ENCODE measurements at places on chromosomes 4 and X.

DNA sequence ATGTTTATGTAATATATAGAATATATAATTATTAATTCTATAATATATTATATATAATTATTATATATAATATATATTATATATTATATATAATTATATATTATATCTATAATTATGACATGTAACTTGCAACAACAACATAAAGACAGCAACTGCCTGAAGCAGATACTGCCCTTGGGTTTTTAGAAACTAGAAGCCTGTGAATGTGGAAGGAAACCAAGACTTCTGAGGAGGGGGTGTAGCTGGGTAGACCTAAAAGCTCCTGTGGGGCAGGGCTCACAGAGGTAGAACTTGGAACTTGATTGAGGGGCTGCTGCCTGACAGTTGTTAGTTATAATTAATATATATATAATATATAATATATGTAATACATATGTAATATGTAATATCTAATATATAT, 167.2 kb upstream of the SLIT2 start:
- DNase-seq: no peak

DNA sequence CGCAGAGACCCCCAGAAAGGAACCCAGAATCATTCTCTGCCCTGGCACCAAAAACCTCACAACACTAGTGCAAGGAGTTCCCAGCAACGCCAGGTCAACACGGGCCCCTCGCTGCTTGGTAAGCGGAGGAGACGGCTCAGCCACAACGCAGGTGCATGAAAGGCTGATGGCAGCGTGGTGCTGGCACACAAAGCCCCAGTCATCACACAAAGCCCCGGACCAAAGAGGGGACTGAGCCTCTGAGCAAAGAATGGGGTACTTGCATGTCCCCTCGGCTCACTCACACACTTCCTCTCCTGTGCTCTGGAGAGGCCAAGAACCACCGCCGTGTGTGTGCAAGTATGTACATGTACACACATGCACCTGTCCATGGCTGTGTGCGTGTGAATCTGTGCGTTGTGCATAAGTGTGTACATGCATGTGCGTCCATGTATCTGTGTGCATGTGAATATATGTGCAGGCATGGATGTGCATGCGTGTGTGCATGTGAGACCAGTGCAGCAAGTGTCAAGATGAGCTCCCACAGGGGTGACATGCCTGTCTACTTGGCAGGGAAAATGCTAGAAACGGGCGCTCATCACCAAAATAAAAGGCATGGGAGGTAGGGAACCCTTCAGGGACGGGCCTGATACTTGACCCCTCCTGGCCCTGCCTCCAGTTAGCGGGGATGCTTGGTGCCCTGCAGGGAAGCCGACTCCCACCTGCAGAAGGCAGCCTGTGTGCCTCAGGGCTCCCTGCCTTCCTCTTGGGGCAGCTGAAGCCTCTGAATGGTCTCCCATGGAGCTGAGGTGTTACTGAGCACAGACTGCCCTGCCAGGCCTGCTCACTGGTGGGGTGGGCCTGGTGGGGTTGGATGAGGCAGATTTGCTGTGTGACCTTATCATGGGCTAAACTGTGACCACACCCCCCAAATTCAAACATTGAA, 60.4 kb downstream of the ZFYVE28 start:
- no peak for DNase-seq

GRCh38 chrX:41116948-41117347, 31.7 kb downstream of the USP9X start:
- no peak for DNase-seq

- no peak for DNase-seq
Observed at GRCh38 chr4:184117662-184118199, 99.9 kb downstream of the ENPP6 start.

GRCh38 chrX:6223516-6223915, 5.2 kb downstream of the NLGN4X start:
- no peak for DNase-seq
